ENCODE measurements at places on chromosomes 1 and 21.

GRCh38 chr1:10733474-10734366, 62.7 kb downstream of the CASZ1 start:
- DNase-seq = no peak

DNA sequence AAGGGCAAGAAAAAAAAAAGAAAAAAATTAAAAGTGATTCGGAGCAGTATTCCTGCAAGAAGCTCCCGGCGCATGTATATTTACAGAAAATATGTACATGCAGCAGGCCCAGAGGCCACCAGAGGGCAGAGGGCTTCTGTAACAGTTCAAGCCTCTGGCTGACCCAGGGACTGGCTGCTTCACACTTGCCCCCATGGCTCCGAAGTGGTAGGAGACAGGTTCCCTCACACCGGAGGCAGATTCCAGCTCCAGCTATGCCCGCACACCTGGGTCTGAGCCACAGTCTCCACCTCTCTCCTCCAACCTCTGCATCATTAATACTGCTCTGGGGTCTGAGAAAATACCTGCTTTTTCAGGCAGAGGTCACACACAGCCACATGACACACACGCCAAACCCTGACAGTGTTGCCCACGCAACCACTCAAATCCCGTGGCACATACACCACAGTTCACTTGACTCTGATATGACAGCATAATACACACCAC, 2.2 kb upstream of the ARHGAP30 start:
- DNase-seq = peak; percentile 14

- no peak for DNase-seq
Measured at GRCh38 chr1:231549733-231550447, 21.4 kb downstream of the TSNAX start.

DNA sequence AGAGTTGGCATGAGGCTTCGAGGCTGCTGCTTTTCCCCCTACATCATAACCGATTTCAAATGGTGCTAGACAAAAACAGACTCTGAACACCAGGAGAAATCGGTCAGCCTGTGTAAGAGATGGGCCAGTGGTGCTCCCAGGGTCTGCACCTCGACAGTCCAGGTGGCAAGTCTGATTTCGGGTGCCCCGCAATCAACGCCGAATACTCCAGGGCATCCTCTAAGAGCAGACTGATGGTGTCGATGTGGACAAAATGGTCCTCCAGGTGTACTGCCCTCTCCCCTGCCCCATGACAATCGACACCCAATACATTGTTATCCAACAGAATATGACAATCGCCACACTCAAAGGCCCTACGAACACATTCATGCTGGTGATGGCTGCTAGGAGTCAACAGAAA, 50.0 kb downstream of the CD46 start:
- DNase-seq = no peak

GRCh38 chr1:102970496-102971078, 137.7 kb downstream of the COL11A1 start:
- peak; percentile 30 for DNase-seq

GRCh38 chr1:167683641-167684502, 37.9 kb upstream of the MPZL1 start:
- DNase-seq = no peak

DNA sequence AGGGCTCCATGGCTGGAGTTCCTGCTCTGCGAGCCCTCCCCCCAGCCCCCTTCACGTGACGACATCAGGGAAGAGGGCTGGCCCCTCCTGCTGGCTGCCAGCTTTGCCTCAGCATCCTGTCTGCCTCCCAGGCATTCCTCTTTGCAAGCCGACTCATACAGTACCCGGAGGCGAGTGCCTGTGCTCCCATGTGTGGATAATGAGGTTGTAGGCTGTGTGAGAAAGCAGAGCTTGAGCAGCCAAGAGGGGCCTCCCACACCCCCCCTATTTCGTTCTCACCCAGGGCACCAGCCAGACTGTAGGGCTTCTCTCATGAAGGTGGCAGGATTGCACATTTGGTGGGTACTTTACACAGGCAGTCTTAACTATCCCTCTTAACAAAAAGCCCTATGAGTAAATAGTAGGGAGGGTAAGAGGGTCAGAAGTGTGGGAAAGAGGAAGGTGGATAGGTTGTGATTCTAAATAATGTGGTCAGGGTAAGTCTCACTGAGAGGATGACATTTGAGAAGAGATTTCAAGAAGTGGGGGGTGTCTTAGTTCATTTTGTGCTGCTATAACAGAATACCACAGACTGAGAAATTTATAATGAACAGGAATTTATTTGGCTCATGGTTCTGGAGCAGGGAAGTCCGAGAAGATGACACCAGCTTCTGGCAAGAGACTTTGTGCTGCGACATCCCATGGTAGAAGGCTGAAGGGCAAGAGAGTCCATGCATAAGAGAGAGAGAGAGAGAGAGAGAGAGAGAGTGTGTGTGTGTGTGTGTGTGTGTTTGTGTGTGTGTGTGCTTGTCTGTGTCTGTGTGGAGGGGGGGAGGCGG, 113.5 kb downstream of the OMA1 start:
- DNase-seq = peak; percentile 55

- DNase-seq = no peak
Measured at GRCh38 chr1:211091867-211092266, 42.1 kb downstream of the KCNH1 start.

DNA sequence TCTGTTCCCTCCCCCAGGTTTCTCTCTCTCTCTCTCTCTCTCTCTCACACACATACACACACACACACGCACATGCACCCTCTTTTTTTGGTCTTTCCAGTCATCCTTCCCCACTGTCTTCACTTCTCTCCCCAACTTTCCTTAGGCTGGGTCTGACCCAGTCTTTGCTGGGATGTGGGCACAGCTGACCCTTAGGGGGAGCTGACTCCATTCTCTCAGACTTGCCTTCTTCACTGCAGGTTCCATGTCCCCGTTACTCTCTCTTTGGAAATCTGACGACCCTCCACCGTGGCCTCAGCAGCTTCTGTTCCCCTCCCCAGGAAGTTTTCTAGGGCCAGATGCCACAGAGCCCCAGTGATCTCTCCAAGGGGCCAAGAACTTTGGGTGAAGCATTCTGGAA, 2.1 kb downstream of the DISP3 start:
- DNase-seq = no peak

- no peak for DNase-seq
Measured at GRCh38 chr1:62599044-62599443, 1.7 kb downstream of the ANGPTL3 start.

DNA sequence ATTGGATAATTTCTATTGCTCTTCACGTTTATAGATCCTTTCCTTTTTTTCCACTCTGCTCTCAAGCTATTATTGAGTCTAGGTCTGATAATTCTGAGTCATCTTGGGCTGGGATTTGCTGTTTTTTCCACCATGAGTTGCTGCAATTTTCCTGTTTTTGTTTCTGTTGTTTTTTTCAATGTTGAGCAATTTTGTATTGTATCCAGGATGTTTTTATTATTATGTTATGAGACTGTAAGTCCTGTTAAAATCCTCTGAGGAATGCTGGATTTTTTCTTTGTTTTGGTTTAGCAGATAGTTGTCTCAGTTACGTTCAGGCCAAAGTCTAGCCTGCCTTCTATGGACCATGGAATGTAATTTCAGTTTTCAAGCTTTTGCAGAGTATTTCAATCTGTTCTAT, 13.0 kb upstream of the SLC35A3 start:
- DNase-seq = peak; percentile 44

DNA sequence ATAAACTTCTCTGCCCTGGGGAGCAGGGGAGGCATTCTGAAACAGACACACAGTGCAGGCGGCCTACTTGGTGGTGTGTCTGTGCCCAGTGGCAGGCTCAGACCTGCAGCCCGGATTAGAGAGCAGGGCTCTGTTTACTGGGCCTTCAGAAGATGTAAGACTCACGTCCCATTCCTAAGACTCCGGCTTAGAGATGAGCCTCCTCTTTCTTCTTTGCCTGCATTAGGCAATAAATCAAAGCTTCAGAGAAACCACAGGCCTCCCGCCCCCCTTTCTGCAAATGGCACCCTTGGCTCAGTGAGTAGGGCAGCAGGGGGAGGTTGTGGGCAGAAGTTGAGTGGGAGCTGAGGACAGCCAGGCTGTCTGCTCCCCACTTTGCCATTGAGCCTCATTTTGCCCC, 35.8 kb downstream of the LGR6 start:
- no peak for DNase-seq

DNA sequence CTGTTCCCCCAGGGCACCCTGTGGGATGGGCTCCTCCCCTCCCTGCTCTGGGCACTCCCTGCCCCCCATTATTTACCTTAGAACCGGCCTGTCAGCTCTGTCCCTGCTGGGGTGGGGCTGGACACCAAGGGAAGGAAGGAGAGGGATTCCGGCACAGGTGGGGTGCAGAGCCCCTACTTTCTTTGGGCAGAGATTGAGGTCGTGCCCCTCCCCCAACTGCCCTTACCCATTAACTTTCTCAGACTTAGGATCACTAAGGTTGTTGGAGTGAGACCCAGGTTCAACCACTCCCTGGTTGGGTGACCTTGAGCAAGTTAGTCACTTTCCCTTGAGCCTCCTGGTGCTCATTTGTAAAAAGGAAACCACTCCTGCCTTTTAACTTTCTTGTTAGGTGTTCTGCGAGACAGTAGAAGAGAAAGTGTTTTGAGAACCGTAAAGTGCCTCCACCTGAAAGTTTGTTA, 57.0 kb upstream of the SYNC start:
- DNase-seq = no peak

DNA sequence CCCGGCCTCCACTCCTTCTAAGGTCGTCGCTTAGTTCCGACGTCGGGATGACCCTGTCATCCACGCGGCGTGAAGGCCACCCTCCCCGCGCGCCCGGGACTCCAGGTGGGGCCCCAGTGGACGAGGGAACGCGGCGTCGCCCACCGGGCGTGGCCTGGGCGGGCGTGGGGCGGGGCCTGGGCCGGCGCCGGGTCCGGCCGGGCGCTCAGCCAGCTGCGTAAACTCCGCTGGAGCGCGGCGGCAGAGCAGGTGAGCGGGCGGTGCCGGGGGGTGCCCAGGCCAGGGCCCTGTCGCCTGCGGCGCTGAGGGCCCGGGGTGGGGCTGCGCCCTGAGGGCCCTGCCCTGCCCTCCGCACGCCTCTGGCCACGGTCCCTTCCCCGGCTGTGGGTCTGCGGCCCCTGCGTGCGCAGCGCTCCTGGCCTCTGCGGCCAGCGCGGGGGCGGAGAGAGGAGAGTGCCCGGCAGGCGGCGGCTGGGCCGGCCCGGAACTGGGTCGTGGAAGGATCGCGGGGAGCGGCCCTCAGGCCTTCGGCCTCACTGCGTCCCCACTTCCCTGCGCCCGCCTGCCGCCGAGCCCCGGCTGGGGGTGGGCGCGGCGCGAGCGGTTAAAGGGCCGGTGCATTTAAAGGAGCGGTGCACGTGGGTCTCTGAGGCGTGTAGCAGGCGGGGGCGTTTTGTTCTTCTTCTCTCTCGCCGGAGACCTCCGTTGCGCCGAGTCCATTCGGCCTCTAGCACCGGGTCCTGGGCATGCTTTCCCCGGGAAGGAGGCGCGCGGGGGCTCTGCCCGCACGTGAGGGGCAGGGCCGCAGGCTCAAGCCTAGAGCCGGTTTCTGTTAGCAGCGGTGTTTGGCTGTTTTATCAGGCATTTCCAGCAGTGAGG, at the start of gene PSEN2:
Gene PSEN2 (plus strand): TSS at position 216 of the 879 bp plus-strand sequence. CDS start 11,292 bp downstream, outside the sequence.
- no peak for DNase-seq

DNA sequence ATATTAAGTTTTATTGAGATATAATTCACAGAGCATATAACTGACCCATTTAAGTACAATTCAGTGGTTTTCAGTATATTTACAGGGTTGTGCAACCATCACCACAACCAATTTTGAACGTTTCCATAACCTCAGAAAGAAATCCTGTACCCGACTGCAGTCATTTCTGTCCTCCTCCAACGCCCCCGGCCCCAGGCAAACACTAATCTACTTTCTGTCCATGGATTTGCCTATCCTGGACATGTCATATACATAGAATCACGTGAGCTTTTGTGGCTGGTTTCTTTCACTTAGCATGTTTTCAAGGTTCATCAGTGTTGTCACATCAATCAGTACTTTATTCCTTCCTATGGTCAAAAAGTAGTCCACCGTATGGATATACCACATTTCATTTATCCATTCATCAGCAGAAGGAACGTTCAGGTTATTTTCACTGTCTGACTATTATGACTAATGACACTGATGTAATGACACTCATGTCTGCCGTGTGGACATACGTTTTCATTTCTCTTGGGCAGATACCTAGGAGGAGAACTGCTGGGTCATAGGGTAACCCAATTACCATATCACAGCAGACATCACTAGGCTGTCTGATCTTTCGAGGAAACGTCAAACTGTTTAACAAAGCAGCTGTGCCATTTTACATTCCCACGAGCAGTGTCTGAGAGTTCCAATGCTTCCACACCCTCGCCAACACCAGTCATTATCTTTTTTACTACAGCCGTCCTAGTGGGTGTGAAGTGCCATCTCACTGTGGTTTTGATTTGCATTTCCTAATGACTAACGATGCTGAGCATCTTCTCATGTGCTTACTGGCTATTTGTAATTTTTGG, 30.8 kb downstream of the MRPL37 start:
- DNase-seq = no peak

- DNase-seq = no peak
Measured at GRCh38 chr1:184630679-184631060, 124.0 kb downstream of the EDEM3 start.

GRCh38 chr1:217457016-217457415, 173.9 kb downstream of the GPATCH2 start:
- DNase-seq = no peak

DNA sequence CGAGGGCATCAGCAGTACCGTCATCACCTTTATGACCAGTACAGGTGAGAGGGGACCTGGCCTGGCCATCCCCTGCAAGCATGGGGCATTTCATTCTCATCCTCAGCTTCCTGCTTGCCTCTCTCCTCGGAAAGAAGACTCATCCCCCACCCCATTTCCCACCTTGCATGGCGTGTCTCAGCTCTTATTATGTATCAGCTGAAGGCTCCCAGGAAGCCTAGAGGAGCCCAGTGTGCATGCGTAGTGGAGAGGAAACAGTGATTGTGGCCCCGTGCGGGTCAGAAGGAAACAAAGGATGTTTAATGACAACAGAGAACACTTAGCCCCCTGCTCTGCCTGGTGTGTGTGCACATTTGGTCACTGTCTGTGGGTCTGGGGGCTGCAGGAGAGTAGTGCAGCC, 40.3 kb upstream of the CNTN2 start:
- DNase-seq = no peak

- DNase-seq = no peak
Measured at GRCh38 chr1:23799570-23800399, 769 bp downstream of the GALE start.

- no peak for DNase-seq
Measured at GRCh38 chr1:164519426-164519825, 39.6 kb upstream of the PBX1 start.

GRCh38 chr1:12626888-12627287, 8.9 kb upstream of the DHRS3 start:
- DNase-seq = no peak

DNA sequence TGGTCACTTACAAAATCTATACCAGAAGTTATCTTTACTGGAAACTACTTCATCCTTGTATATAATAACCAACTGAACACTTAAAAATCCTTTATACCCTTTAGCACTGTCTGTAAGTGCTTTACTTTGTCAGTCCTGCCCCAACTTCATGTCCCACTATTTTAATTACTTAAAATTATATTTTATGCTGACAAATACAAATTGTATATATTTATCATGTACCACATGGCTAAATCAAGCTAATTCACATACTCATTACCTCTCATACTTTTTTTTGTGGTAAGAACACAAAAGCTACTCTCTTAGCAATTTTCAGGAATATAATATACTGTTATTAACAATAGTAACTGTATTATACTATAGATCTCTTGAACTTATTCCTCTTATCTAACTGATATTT, 63.0 kb downstream of the EVI5 start:
- no peak for DNase-seq

- DNase-seq = peak; percentile 65
Measured at GRCh38 chr1:10253755-10254154, 43.4 kb downstream of the KIF1B start.
